H9 (cell line): ENCODE measurements at places on chromosomes 5 and 9. TPM values are rescaled to one million over a fixed set of nuclear protein-coding genes. Genes with fewer than 3 reads are reported as not detected.
A peak's percentile ranks its signal among the peaks of the same experiment; 100 is the strongest.

- H3K4me3 ChIP-seq = no peak overlapping the region
- H3K36me3 ChIP-seq = no peaks in the 10 kb centered on the region
- no peaks in the 10 kb centered on the region for H3K27me3 ChIP-seq
- H3K27ac ChIP-seq = no peak overlapping the region
- no peak for DNase-seq
- peaks cover 4% of the 10 kb centered on the region; the same call in 1 of the 2 replicates for H3K4me1 ChIP-seq
These were observed 203.9 kb upstream of the RASEF start for GRCh38 chr9:83266666-83267496.

- DNase-seq = no peak
- no peaks in the 10 kb centered on the region for H3K36me3 ChIP-seq
- no peak overlapping the region for H3K27ac ChIP-seq
- no peak overlapping the region for H3K4me3 ChIP-seq
- H3K27me3 ChIP-seq = no peaks in the 10 kb centered on the region
- no peaks in the 10 kb centered on the region for H3K4me1 ChIP-seq
These were observed 46.5 kb downstream of the SLC25A46 start for GRCh38 chr5:110785356-110785755.

- H3K36me3 ChIP-seq = peaks cover 44% of the 10 kb centered on the region
- H3K27ac ChIP-seq = no peak overlapping the region
- H3K4me1 ChIP-seq = peaks cover 8% of the 10 kb centered on the region; the same call in 1 of the 2 replicates
- H3K4me3 ChIP-seq = no peak overlapping the region
These were observed 56.9 kb downstream of the SERINC5 start for GRCh38 chr5:80198920-80199319.

GRCh38 chr5:134122530-134122929 lies 8.0 kb downstream of the TCF7 start:
- DNase-seq = no peak
- H3K27me3 ChIP-seq = no peaks in the 10 kb centered on the region
- H3K4me1 ChIP-seq = no peaks in the 10 kb centered on the region
- no peak overlapping the region for H3K27ac ChIP-seq
- H3K4me3 ChIP-seq = no peak overlapping the region

GRCh38 chr5:176570044-176570443 lies 20.9 kb downstream of the CDHR2 start:
- no peak overlapping the region for H3K4me3 ChIP-seq
- H3K36me3 ChIP-seq = no peaks in the 10 kb centered on the region
- no peaks in the 10 kb centered on the region for H3K4me1 ChIP-seq
- DNase-seq = no peak
- H3K27ac ChIP-seq = no peak overlapping the region
- H3K27me3 ChIP-seq = no peaks in the 10 kb centered on the region

- H3K36me3 ChIP-seq = peaks cover 3% of the 10 kb centered on the region; the same call in 2 of the 3 replicates
- H3K4me1 ChIP-seq = no peaks in the 10 kb centered on the region
- no peak for DNase-seq
- no peak overlapping the region for H3K4me3 ChIP-seq
- no peaks in the 10 kb centered on the region for H3K27me3 ChIP-seq
These were observed 327.8 kb downstream of the IRX2 start for GRCh38 chr5:2423634-2424033.

The GRIN1 gene
- total RNA-seq = 2.0 and 2.9 TPM in 2 replicates

DNA sequence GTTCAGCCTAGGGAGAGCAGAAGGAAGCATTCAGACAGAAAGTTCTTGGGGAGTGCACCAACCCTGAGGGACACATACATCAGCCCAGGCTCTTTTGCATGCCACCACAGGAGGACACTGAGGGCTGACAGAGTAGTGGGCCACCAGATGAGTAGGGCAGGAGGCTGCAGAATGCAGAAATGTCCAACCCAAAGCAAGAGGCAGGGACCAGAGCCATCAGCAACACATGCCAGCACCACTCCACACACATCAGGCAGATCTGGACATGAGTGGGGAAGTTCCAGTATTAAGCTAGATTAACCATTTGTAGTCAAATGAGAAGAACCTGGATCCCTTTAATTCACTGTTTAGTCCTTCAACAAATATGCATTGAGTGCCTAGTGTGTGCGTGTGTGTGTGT lies 35.7 kb upstream of the OTULINL start:
- no peak overlapping the region for H3K27ac ChIP-seq
- no peak overlapping the region for H3K4me3 ChIP-seq
- H3K27me3 ChIP-seq = no peaks in the 10 kb centered on the region
- no peaks in the 10 kb centered on the region for H3K36me3 ChIP-seq
- DNase-seq = no peak
- no peaks in the 10 kb centered on the region for H3K4me1 ChIP-seq

- H3K4me1 ChIP-seq = no peaks in the 10 kb centered on the region; the same call in 1 of the 2 replicates
- no peak for DNase-seq
- peaks cover 38% of the 10 kb centered on the region for H3K36me3 ChIP-seq
- no peaks in the 10 kb centered on the region for H3K27me3 ChIP-seq
These were observed 2.4 kb downstream of the MRPS2 start for GRCh38 chr9:135502873-135503321.

DNA sequence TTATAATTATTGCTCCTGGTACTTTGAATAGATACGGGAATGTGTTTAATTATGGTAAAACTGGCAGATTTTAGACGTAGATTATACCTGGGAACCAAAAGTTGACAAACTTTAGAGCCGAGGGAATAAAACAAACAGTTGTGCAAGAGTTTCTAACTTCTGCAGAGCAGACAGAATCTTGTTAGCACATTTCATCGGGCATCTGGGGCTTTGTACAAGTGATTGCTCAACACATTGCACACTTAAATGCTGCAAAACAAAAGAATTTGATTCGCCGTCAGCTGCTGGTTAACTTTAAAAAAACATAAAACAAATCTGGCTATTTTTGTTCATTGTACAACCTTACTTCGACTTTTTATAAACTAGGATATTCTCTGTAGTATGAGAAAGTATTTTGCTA lies 398.1 kb downstream of the MAN2A1 start:
- no peak overlapping the region for H3K4me3 ChIP-seq
- H3K27me3 ChIP-seq = no peaks in the 10 kb centered on the region
- DNase-seq = no peak
- no peak overlapping the region for H3K27ac ChIP-seq
- H3K4me1 ChIP-seq = no peaks in the 10 kb centered on the region

GRCh38 chr5:67537439-67538148 lies 341.0 kb upstream of the CD180 start:
- DNase-seq = no peak
- no peak overlapping the region for H3K27ac ChIP-seq
- no peaks in the 10 kb centered on the region for H3K36me3 ChIP-seq
- H3K27me3 ChIP-seq = no peaks in the 10 kb centered on the region

The TERT gene
- 13.3 and 15.5 TPM in 2 replicates for total RNA-seq

GRCh38 chr5:79261897-79262296 lies 26.0 kb downstream of the JMY start:
- peak overlapping the region; percentile 65 for H3K27ac ChIP-seq
- no peak for DNase-seq
- H3K27me3 ChIP-seq = no peaks in the 10 kb centered on the region
- peaks cover 5% of the 10 kb centered on the region; the same call in 1 of the 2 replicates for H3K4me1 ChIP-seq

DNA sequence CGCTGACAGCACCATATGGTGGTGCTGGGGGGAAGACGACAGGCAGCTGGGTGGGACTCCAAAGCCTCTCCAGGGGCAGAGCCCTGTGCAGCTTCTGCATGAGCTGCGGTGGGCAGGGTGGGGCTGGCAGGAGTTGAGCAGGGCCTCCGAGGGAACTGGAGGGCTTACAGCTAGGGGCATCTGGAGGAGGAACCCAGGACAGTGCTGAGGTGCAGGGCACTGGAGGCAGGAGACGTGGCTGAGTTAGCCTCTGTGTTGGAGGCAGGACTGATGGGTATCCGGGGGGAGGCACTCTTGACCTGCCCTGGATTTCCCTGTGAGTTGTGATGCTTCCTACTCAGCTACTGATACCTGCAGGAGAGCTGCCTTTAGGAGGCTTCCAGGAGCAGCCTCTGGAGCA lies 45.0 kb downstream of the TENT4A start:
- peaks cover 47% of the 10 kb centered on the region for H3K36me3 ChIP-seq
- no peak overlapping the region for H3K27ac ChIP-seq
- H3K4me1 ChIP-seq = no peaks in the 10 kb centered on the region
- H3K27me3 ChIP-seq = no peaks in the 10 kb centered on the region
- H3K4me3 ChIP-seq = no peak overlapping the region

The DRD1 gene
- total RNA-seq = not detected in 2 replicates

The CAMK4 gene
- 6.3 and 7.9 TPM in 2 replicates for total RNA-seq

DNA sequence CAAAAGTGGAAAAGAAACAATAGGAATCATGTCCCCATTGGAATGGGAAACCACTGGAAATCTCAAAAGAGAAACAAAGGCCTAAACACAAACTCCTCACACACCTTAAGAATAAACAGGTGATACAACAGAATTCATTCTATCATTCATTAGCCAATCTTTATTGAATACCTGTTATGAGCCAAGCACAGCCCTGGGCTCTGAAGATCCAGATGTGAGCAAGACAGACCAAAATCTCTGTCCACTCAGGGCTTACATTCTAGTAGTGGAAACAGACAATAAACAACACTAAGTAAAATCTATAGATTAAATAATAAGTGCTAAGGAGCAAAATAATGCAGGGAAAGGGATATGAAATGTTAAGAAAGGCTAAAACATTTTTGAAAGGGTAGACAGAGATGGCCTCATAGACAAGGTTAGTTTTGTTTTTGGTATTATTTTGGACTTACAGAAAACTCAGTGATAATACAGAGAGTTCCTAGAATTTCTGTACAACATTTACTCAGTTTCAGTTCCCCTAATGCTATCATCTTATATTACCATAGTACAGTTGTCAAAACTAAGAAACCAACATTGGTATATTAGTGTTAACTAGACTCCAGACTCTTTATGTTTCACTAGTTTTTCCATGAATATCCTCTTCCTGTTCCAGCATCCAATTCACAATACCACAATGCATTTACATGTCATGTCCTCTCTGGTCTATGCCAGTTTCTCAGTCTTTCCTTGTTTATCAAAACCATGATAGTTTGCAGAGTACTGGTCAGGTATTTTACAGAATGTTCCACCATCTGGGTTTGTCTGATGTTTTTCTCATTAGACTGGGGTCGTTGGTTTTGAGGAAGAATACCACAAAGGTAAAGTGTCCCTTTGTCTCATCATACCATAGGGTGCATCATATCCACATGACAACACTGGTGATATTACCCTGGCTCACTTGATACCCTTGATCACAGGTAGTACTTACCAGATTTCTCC lies 103.7 kb downstream of the SIL1 start:
- H3K27ac ChIP-seq = no peak overlapping the region
- H3K27me3 ChIP-seq = no peaks in the 10 kb centered on the region
- no peaks in the 10 kb centered on the region for H3K36me3 ChIP-seq
- no peaks in the 10 kb centered on the region for H3K4me1 ChIP-seq
- DNase-seq = no peak
- H3K4me3 ChIP-seq = no peak overlapping the region

DNA sequence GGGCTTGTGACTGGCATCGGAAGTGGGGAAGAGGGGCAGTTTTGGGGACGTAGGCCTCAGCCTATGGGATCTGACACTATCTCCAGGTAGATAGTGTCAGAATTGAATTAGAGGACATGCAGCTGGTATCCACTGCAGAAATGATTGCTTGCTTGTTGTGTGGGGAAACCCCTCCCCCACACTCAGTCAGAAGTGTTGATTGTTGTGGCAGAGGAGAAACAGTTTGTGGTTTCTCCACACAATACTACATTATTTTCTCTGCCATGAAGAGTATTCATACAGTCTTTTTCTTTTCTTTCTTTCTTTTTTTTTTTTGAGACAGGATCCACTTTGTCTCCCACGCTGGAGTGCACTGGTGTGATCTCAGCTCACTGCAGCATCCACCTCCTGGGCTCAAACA lies 113.9 kb downstream of the ARRDC3 start:
- DNase-seq = no peak
- H3K27me3 ChIP-seq = no peaks in the 10 kb centered on the region
- H3K4me3 ChIP-seq = no peak overlapping the region
- H3K27ac ChIP-seq = no peak overlapping the region

The ZCCHC7 gene
- 20.3 and 21.4 TPM in 2 replicates for total RNA-seq

The FAM153A gene
- total RNA-seq = 0.70 and 1.2 TPM in 2 replicates

The PLCXD3 gene
- total RNA-seq = not detected in 2 replicates

GRCh38 chr5:176754376-176754973 lies 55.9 kb upstream of the UNC5A start:
- H3K4me3 ChIP-seq = no peak overlapping the region
- H3K27ac ChIP-seq = no peak overlapping the region
- H3K36me3 ChIP-seq = no peaks in the 10 kb centered on the region
- H3K4me1 ChIP-seq = no peaks in the 10 kb centered on the region
- H3K27me3 ChIP-seq = no peaks in the 10 kb centered on the region

DNA sequence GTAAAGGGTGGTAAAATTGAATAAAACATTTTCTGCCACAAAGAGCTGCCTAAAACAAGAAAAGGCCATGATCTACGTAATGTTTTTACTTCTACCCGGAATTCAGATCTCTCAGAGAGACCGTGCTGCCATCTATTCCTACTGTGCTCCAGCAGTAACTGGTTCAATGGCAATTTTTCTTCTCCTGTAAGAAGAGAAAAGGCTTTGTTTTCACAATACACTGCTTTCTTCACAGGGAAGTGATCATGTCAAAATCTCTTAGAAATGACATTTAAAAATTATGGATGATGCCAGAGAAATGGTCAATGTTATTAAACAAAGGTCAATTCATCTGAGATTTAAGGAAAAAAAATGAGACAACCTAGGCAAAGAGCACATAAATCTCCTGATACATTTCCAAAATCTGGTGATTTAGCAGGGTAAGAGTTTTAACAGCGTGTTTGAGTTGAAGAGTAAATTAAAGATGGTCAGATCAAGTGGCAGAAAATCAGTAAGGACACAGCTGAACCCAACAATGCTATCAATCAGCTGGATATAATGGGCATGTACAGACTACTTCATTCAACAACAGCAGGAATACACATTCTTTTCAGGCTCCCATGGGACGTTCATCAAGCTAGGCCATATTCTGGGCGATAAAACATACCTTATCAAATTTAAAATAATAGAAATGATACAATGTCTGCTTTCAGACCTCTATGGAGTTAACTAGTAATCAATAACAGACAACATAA lies 523.1 kb downstream of the CHSY3 start:
- no peaks in the 10 kb centered on the region for H3K36me3 ChIP-seq
- no peaks in the 10 kb centered on the region for H3K4me1 ChIP-seq
- H3K27me3 ChIP-seq = no peaks in the 10 kb centered on the region

The LAMC3 gene
- 21.7 and 21.9 TPM in 2 replicates for total RNA-seq

The BAAT gene
- 0.09 and 0.15 TPM in 2 replicates for total RNA-seq

The FGF1 gene
- 3.2 and 4.6 TPM in 2 replicates for total RNA-seq
